NCI-H446 treated with DMSO at 0.1 percent for 48 hours (cell line): ENCODE measurements at places on chromosomes 5 and 9.

GRCh38 chr9:36858805-36859375, 175.2 kb downstream of the PAX5 start:
- no peak for DNase-seq

DNA sequence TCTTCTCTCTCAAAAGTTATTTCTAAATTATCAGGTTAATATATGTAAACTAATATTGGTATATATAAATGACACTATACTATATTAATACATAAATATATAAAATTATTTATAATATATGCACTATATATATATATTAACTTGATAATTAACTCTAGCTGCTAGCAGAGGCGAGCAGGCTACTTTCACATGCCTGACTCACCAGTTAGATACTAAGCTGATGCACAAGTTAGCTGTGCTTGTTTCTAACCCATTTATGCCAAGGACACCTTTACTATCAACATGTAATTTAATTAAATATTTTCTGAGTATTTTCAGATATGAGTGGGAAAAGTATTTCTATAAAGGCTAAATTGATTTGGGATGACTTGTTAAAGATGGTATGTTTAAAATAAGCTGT, 70.1 kb downstream of the TRIO start:
- no peak for DNase-seq

GRCh38 chr9:11328326-11328725, 715.5 kb upstream of the PTPRD start:
- DNase-seq = no peak

GRCh38 chr9:90140131-90140818, 502.3 kb downstream of the DIRAS2 start:
- no peak for DNase-seq

DNA sequence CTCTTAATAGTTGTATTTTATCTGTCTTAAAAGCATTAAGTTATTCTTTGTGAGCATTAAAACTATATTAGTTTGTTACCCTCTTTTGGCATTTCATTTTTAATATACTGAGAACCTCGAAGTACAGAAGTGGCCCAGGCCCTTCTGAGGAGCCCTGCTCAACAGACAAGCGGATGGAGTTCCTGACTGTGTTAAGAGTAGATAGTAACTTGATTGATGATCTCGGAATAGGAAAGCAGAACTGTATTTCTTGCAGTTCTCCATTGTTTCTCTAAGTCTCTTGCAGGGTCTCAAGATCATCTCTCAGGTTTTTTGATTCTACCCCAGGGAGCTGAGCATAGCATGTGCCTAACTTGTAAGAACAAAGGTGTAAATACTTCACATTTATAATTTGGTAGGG, 139.6 kb downstream of the SMARCA2 start:
- DNase-seq = no peak
